ENCODE measurements at places on chromosomes 12 and 14. TPM values are rescaled to one million over a fixed set of nuclear protein-coding genes. Genes with fewer than 3 reads are reported as not detected.

GRCh38 chr14:49972823-49973222 is 79.9 kb downstream of the ARF6 start:
- no peak overlapping the region for H3K4me3 ChIP-seq
- no peaks in the 10 kb centered on the region for H3K27me3 ChIP-seq
- no peaks in the 10 kb centered on the region for H3K36me3 ChIP-seq

DNA sequence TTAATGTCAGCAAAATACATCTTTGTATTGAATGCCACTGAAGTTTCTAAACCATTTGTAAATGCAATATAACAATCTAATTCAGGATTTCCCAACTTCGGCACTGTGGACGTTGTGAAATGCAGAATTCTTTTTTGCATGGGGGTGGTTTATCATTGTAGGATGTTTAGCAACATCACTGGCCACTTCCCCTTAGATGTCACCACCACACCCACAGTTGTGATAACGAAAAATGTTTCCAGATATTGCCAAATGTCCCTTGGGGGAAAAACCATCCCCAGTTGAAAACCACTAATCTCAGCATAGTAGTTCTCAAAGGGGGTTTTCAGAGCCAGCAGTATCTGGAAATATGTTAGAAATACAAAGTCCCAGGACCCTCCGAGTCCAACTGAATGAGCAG is 203.3 kb downstream of the NAV3 start:
- no peak overlapping the region for H3K27ac ChIP-seq
- no peaks in the 10 kb centered on the region for H3K36me3 ChIP-seq
- no peaks in the 10 kb centered on the region for H3K4me1 ChIP-seq
- DNase-seq = peak; percentile 32

GRCh38 chr12:2297004-2297403 is 244.2 kb downstream of the CACNA1C start:
- no peak overlapping the region for H3K27ac ChIP-seq
- H3K36me3 ChIP-seq = no peaks in the 10 kb centered on the region
- H3K4me1 ChIP-seq = no peaks in the 10 kb centered on the region
- no peak overlapping the region for H3K4me3 ChIP-seq
- H3K27me3 ChIP-seq = no peaks in the 10 kb centered on the region

GRCh38 chr14:44767646-44768173 is 194.0 kb downstream of the KLHL28 start:
- peaks cover 13% of the 10 kb centered on the region for H3K4me1 ChIP-seq
- no peak overlapping the region for H3K27ac ChIP-seq
- H3K4me3 ChIP-seq = no peak overlapping the region
- DNase-seq = no peak

- no peak overlapping the region for H3K27ac ChIP-seq
- DNase-seq = no peak
- no peaks in the 10 kb centered on the region for H3K27me3 ChIP-seq
- H3K36me3 ChIP-seq = no peaks in the 10 kb centered on the region
- H3K4me1 ChIP-seq = peaks cover 13% of the 10 kb centered on the region
- H3K4me3 ChIP-seq = no peak overlapping the region
Observed at GRCh38 chr12:113895176-113895575, 70.9 kb downstream of the RBM19 start.

GRCh38 chr12:102948941-102949352 is 8.5 kb upstream of the ASCL1 start:
- H3K36me3 ChIP-seq = no peaks in the 10 kb centered on the region
- no peak overlapping the region for H3K27ac ChIP-seq
- peaks cover 7% of the 10 kb centered on the region for H3K27me3 ChIP-seq
- H3K4me3 ChIP-seq = no peak overlapping the region
- DNase-seq = peak; percentile 45

DNA sequence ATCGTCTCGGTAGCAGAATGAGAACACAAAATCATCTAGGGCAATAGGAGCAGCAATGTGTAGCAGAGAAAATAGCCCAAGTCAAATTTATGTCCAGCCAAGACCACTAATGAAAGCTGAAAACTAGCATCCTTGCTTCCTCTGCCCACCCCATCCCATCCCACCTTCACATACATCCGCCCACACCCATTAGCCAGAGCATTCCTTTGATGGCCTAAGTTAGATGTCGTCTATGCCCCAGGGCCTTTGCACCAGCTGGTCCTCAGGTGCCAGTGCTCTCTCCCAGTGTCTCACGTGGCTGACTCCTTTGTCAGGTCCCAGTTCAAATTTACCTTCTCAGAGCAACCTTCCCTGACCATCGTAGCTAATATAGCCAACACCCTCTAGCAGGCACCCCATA is 17.8 kb upstream of the PPP2R5C start:
- no peaks in the 10 kb centered on the region for H3K4me1 ChIP-seq
- H3K27ac ChIP-seq = no peak overlapping the region
- no peak overlapping the region for H3K4me3 ChIP-seq
- DNase-seq = no peak
- H3K27me3 ChIP-seq = no peaks in the 10 kb centered on the region
- no peaks in the 10 kb centered on the region for H3K36me3 ChIP-seq

OR4K14 gene
- total RNA-seq = not detected
